ENCODE measurements at places on chromosomes 5 and 9. TPM values are rescaled to one million over a fixed set of nuclear protein-coding genes. Genes with fewer than 3 reads are reported as not detected.
A peak's percentile ranks its signal among the peaks of the same experiment; 100 is the strongest.

GRCh38 chr5:180049185-180049548 lies 22.4 kb downstream of the RNF130 start:
- H3K4me1 ChIP-seq: peaks cover 46% of the 10 kb centered on the region
- H3K27me3 ChIP-seq: no peaks in the 10 kb centered on the region
- DNase-seq: no peak
- peaks cover 17% of the 10 kb centered on the region for H3K36me3 ChIP-seq
- no peak overlapping the region for H3K4me3 ChIP-seq
- peak overlapping the region; percentile 28 for H3K27ac ChIP-seq

- no peaks in the 10 kb centered on the region for H3K36me3 ChIP-seq
- no peak overlapping the region for H3K27ac ChIP-seq
- peaks cover 4% of the 10 kb centered on the region for H3K4me1 ChIP-seq
- H3K27me3 ChIP-seq: peaks cover 30% of the 10 kb centered on the region
Observed at GRCh38 chr9:95545831-95546567, 29.2 kb upstream of the PTCH1 start.

DNA sequence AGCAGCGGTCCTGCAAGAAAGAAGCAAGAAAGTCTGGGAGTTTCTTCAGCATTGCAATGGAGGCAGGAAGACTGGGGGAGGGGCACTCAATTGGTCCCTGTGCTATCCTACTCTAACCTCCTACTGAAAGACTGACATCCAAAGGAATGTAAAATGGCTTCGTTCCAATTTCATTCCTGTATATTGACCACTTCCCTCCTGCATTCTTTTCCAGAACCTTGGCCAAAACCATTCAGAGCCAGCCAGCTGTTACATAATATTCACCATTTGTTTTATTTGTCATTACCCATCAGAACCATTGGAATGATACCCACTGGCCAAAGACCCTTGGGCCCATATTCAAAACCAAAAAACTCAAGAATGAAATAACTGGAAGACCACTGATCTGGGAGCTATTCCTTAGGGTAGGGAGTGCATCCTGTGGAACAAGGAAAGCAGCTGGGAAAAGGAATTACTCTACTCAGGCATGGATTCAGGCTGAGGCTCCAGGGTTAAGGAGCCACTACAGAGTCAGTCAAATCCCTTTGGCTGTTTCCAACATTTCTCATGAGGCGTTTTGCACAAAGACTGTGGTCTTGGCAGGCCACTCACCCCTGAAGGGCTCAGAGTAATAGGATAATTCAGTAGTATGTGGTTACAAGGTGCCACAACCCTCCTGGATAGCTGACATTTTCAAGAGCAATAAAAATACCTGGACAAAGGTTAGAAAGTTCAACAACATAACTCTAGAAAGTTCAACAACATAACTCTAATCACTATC lies 148.7 kb upstream of the SLC1A3 start:
- H3K4me1 ChIP-seq: peaks cover 61% of the 10 kb centered on the region
- H3K4me3 ChIP-seq: no peak overlapping the region
- no peaks in the 10 kb centered on the region for H3K36me3 ChIP-seq
- H3K27ac ChIP-seq: peak overlapping the region; percentile 89

GRCh38 chr9:83445703-83446265 lies 92.4 kb downstream of the FRMD3 start:
- H3K27me3 ChIP-seq: no peaks in the 10 kb centered on the region
- no peak overlapping the region for H3K4me3 ChIP-seq
- H3K4me1 ChIP-seq: no peaks in the 10 kb centered on the region

GRCh38 chr5:6551287-6551954 lies 81.4 kb downstream of the NSUN2 start:
- no peak overlapping the region for H3K27ac ChIP-seq
- peaks cover 37% of the 10 kb centered on the region for H3K27me3 ChIP-seq
- DNase-seq: no peak
- no peaks in the 10 kb centered on the region for H3K36me3 ChIP-seq
- H3K4me3 ChIP-seq: no peak overlapping the region

DNA sequence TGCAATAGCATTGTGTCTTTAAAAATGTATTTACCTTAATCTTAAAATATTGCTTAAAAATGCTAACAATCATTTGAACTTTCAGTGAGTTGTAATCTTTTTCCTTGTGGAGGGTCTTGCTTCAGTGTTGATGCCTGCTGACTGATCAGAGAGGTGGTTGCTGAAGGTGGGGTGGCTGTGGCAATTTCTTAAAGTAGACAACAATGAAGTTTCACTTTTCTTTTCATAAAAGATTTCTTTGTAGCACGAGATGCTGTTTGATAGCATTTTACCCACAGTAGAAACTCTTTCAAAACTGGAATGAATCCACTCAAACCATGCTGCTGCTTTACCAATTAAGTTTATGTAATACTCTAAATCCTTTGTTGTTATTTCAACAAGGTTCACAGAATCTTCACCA lies 50.8 kb downstream of the NR3C1 start:
- peaks cover 9% of the 10 kb centered on the region for H3K36me3 ChIP-seq
- no peak for DNase-seq
- H3K4me3 ChIP-seq: no peak overlapping the region
- H3K27me3 ChIP-seq: no peaks in the 10 kb centered on the region

GRCh38 chr5:77454123-77454522 lies 38.0 kb downstream of the WDR41 start:
- no peaks in the 10 kb centered on the region for H3K27me3 ChIP-seq
- H3K36me3 ChIP-seq: peaks cover 24% of the 10 kb centered on the region
- peaks cover 22% of the 10 kb centered on the region for H3K4me1 ChIP-seq
- no peak overlapping the region for H3K27ac ChIP-seq

DNA sequence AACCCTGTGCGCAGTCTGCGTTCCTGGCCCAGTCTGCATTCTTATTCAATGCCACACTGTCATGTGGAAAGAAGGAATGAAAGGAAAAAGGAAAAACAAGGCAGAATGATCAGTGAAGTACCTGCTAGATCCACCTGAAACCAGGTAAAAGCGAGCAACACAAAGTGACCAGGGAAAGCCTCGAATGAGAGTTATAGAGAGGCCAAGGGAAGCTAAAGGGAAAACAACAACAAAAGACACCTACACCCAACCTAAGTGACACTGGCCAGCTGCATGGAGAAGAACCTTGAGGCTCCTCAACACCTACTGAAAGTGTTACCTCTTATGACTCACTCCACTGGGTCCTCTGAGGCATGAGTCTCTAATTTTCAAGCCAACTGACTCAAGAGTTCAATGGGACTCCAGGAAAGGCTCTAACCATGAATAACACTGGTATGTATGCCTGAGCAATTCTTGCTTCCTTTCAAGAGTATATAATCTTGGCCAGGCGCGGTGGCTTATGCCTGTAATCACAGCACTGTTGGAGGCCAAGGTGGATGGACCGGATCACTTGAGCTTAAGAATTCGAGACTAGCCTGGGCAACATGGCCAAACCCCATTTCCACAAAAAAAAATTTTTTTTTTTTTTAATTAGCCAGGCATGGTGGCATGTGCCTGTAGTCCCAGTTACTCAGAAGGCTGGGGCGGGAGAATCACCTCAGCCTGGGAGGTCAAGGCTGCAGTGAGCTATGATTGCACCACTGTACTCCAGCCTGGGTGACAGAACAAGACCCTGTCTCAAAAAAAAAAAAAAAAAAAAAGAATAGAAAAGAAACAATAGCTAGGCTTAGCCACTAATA lies 29.0 kb downstream of the MTMR12 start:
- H3K36me3 ChIP-seq: peaks cover 8% of the 10 kb centered on the region
- no peaks in the 10 kb centered on the region for H3K27me3 ChIP-seq
- H3K27ac ChIP-seq: peak overlapping the region; percentile 34
- H3K4me1 ChIP-seq: peaks cover 19% of the 10 kb centered on the region

- no peaks in the 10 kb centered on the region for H3K36me3 ChIP-seq
- no peak overlapping the region for H3K27ac ChIP-seq
- peaks cover 32% of the 10 kb centered on the region for H3K27me3 ChIP-seq
- DNase-seq: no peak
- no peak overlapping the region for H3K4me3 ChIP-seq
- H3K4me1 ChIP-seq: no peaks in the 10 kb centered on the region
Observed at GRCh38 chr9:120175031-120175430, 404.9 kb downstream of the CDK5RAP2 start.

DNA sequence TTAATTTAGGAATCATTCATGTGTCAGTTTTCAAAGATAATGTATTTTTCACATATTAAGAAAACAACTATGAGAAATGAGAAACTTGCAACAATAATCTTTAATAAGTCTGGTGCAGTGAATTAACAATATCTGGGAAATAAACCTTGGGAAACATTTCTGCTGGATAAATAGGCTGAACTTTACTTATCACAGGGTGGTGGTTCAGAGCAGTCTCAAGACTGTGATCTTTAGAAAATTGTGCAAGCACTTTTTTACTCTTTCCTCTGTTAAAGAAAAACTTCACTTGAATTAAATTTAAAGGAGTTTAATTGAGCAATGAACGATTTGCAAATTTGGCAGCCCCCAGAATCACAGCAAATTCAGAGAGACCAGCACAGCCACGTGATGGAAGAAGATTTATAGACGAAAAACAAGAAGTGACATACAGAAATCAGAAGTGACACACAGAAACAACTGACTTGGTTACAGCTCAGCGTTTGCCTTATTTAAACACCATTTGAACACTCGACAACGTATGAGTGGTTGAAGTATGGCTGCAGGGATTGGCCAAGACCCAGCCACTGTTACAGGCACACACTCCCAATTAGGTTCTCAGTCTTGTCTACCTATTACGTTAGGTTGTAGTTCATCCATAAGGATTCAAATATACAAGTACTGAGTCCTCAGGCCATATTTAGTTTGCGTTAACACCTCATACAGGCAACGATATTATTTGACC lies 631.9 kb downstream of the SLCO4C1 start:
- peaks cover 5% of the 10 kb centered on the region for H3K27me3 ChIP-seq
- DNase-seq: no peak
- H3K36me3 ChIP-seq: no peaks in the 10 kb centered on the region
- no peak overlapping the region for H3K4me3 ChIP-seq
- no peak overlapping the region for H3K27ac ChIP-seq
- peaks cover 8% of the 10 kb centered on the region for H3K4me1 ChIP-seq

- no peak for DNase-seq
- no peak overlapping the region for H3K4me3 ChIP-seq
- H3K27ac ChIP-seq: peak overlapping the region; percentile 77
- no peaks in the 10 kb centered on the region for H3K27me3 ChIP-seq
Observed at GRCh38 chr5:150492621-150493020, 15.3 kb upstream of the NDST1 start.

DNA sequence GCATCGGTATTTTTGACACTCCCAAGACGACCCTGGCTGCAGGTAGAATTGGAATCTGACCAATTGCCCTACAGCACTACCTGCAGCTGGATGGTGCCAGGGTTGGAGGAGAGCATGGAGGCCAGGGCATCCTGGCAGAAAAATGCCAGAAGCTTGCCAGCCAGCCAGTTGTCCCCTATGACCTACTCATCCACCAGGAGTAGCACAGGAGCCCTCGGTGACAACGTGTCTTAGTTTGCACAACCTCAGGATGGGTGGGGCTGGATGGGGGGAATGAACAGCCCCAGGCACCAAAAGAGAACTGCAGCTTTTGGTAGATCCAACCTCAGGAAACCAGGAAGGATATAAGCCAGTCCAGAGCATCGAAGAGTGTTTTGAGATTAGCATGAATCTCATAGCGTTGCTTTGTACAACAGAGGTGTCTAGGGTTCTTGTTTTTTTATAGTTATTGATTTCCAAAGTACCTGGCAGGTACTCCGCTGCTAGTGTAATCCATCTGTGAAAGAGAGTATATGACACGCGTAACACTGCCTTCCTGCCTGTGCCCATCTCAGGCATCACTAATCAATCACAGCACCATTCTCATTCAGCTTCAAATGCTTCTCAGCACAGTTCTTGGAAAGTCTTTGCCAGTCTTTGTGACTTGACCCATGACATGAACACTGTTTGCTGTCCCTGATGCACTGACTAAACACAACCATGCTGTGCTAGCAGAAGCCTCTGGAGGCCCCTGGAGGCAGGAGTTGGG lies 36.7 kb upstream of the ASS1 start:
- H3K4me3 ChIP-seq: no peak overlapping the region
- H3K36me3 ChIP-seq: no peaks in the 10 kb centered on the region
- DNase-seq: no peak
- no peak overlapping the region for H3K27ac ChIP-seq
- no peaks in the 10 kb centered on the region for H3K27me3 ChIP-seq

DNA sequence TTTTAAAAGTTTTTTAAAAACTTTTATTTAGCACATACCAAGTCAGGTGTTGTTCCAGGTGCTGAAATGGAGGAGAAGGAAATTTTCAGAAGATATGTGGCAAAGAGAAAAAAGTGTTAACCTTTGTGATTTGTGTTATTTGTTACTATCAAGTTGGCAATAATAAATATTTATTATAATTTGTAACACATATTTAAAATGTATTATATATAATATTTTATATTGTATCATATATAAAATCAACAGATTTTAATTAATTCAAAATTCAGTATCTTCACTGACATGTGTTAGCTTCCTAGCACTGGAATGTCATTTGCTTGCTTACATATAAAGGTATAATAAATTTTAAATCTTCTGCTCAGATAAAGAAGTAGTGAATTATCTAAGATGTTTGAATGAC lies 71.5 kb downstream of the STK32A start:
- H3K36me3 ChIP-seq: no peaks in the 10 kb centered on the region
- no peak for DNase-seq
- peaks cover 2% of the 10 kb centered on the region for H3K4me1 ChIP-seq
- H3K27me3 ChIP-seq: no peaks in the 10 kb centered on the region

Gene UAP1L1
- 5.5 TPM for total RNA-seq

Gene RPL12
- 1,180 TPM for total RNA-seq

Gene PRR7
- total RNA-seq: 5.9 TPM

Gene TXNDC8
- not detected for total RNA-seq

Gene TAF11L10
- not detected for total RNA-seq

Gene SHC3
- total RNA-seq: 2.9 TPM

Gene SETD9
- 13.1 TPM for total RNA-seq

Gene PRDM9
- total RNA-seq: not detected

All from mesothelial cell of epicardium (in vitro differentiated cells).